ENCODE measurements at places on chromosomes 2 and 18. TPM values are rescaled to one million over a fixed set of nuclear protein-coding genes. Genes with fewer than 3 reads are reported as not detected.
A peak's percentile ranks its signal among the peaks of the same experiment; 100 is the strongest.

DNA sequence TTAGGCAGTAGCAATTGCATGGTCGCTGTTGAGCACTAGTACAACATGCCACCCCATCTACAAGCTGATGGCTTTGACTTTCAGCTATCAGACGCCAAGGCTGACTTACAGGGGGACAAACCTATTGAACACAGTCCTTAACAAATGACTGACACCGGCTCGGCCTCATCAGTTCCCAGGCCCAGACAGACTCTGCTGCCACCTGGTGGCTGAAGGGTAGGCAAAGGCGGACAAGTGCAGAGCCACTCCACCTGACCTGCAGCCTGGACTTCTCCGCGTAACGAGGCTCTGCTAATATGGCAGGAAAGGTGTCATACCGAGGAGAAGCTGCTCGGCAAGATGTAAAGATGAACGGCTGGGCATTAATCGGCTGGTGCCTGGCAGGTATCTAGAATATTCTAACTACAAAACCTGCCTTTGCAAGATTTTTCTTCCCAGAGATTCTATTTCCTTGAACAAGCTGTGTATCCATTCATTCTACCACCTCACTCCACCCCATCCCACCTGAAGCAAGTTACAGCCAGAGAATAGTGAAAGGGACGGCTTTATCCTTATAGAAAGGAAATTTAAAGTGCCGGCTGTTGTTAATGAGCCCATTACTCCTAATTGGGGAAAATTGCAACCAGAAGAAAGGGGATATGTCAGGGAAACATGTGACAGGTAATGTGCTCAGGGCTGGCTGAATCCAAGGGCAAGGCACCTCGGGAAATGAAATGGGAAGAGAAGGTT is 67.4 kb downstream of the STEAP3 start:
- DNase-seq, result peak; percentile 51

DNA sequence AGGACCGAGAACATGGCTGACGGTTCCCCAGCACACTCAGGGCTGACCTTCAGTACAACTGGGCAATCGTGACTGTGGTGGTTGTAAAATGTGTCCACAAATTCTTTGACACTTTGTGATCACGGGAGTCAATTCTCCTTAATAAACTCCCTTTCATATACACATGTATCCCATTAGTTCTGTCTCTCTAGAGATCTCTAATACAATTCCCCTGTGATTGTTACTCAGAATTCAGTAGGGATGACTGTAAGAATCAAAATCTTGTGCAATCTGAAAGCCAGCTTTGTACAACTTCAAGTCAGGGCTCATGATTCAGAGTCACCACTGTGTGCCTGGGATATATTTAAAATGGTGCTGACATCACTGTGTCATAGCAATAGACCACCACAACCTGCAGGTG is 89.5 kb upstream of the LMAN1 start:
- DNase-seq, result no peak

DNA sequence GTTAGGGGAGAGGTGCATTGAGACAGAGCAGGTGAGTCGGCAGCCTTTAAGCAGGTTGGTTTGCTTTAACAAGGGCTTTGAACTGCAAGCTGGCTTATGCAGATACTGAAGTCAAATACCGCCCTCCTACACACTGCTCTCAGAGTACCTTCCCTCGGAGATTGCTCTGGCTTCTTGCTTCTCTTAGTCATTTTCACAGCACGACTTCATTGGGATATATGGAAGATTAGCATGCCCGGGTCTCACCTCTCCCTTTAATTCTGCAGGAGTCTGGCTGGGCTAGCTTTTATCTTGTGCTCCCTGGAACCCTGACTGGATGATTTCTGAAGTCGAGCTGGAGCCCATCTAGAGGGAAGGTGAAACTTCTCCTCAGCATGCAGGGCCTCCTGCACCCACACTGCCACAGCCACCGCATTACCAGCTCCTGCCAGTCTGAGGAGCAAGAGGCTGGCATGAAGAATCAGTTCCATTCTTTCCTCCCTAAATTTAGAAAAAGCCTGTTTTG is 395.5 kb upstream of the HNRNPA3 start:
- DNase-seq, result peak; percentile 5

DNA sequence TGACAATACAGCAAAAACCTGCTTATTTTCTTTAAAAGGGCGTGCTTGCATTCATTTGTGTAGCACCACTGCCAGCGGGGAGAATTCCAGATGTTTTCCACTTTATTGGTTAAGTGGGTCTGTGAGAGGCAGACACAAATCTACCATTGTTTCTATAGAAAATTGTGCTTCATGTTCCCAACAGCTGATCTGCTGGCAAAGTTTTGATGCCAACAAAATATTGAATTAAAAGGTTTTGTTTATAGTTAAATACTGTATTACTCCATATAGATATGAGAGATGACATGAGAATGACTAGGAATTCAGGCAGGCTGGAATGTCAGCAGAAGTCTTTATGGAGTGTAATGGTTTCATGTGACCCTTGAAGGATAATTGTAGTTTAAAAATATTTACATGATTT is 182.7 kb downstream of the MC4R start:
- DNase-seq, result no peak

DNA sequence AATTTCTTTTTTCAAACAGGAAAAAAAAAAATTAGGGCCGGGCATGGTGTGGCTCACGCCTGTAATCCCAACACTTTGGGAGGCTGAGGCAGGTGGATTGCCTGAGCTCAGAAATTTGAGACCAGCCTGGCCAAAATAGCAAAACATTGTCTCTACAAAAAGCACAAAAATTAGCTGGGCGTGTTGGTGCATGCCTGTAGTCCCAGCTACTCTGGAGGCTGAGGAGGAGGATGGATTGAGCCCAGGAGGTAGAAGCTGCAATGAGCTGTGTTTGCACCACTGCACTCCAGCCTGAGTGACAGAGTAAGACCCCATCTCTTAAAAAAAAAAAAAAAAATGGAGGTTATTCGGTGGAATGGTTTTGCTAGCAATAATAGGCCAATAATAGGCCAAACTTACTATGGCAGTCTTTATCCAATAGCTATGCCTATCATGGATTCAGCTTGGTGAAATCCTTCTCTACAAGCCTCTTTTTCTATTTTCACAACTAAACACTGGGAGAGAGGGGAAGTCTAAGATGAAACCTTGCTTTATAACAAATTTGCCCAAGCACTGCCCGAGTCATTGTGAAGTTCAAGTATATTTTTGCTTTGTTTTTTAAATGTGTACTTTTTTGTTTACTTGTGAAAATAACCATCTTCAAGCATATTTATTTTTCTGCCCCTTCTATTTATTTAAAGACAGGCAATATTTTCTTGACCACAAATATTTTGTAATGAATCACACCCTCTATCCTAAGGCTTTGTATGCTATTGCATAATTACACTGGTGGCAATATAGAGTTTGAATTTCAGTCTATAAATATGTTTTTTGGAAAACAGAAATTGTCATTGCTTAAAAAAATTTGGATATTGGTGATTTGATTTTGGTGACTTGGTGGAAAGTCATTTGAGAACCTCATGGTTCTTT is 20.0 kb upstream of the KYNU start:
- no peak for DNase-seq

SULT1C4 gene
- total RNA-seq, result 114 TPM

DNA sequence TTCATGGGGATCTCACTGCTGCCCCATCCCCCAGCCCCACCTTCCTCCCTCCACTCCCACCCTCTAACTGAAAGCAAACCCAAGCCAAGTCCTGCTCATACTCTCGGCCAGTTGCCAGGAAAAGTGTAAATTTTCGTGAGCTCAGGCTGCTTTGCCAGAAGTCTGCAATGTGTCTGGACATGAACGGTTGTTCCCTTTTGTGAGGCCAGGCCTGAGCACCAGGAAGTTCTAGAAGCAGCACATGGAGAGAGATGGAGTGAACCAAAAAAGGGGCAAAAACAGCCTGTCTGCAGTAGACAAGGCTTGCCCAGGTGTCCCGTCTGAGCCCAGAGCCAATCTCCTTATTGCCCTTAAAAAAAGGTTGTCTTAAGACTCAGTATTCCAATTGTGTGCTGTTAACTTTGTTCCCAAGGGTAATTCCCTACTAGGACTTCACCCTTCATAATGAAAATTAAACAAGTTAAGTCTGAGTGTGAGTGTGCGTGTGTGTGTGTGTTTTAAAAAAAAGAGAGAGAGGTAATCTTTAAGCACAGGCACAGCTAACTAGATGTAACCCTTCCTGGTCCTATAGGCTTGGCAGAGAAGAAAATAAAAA is 247.1 kb downstream of the BCL11A start:
- no peak for DNase-seq

SPDYA gene
- 0.13 TPM for total RNA-seq

DNA sequence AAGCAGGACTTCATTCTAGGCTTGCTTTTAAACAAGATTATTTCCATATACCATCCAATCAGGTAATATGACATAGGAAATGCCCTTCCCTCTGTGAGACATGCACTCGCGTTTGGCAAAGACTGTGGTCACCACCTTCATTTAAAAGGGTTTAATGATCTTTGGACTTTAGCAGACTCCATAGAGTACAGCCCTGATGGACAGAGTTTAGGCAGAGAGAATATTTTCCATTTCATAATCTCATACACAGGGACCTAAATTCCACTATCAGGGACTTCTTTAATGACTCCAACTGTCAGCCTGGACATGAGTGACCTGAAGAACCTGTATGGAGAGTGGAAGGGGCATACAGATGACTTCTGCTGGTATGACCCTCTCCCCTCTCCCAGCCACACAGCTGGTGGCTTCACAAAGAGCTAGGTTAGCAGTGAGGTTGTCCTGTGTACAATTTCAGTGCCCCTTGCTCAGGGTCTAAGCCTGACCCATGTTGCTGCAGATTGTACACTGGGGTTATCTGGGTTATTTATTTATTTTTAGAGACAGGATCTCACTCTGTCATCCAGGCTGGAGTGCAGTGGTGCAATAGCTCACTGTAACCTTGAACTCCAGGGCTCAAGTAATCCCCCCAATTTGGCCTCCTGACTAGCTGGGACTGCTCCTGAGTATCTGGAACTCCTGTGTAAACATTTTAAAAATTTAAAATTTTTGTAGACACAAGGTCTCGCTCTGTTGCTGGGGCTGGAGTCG is 59.2 kb downstream of the PTPRM start:
- no peak for DNase-seq

DNA sequence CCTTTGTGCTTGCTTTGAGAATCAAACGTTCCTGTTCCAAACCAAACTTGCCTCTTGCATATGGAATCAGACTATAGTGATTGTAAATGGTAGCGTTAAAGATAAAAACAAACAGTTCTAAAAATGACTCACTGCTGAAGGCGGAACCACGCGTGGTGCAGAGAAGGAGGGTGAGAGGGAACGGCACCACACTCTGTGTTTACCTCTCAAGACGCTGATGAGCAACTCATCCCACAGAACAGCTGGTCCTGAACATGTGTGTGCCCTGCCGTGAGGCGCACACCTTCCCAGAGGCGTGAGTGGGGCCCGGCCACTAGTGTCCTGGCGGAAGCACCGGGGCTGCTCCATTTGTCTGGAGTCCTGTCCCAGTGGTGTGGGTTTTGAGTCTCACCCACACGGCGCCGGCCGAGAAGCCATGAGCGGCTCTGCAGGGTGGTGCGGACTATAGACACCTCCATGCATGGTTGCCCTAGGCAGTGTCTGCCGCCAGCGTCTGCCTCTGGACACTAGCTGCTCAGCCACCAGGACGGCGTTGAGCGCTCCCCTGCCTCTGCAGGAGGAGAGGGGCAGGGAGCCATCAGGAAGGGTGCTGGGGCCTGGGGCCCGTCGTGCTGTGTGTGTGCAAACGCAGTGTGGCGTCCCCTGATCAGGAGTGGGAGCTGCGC is 52.1 kb downstream of the NFATC1 start:
- no peak for DNase-seq

GRCh38 chr18:39846265-39846664 is 2108.8 kb upstream of the PIK3C3 start:
- no peak for DNase-seq

SNTG2 gene
- total RNA-seq, result 0.38 TPM

- no peak for DNase-seq
Measured at GRCh38 chr2:134549104-134549503, 169.7 kb downstream of the TMEM163 start.

RAX gene
- not detected for total RNA-seq

NEUROD1 gene
- total RNA-seq, result not detected

SERPINB13 gene
- total RNA-seq, result not detected

GRCh38 chr2:59288771-59289170 is 1047.6 kb upstream of the FANCL start:
- no peak for DNase-seq

NCKAP1 gene
- total RNA-seq, result 97.3 TPM

ANKAR gene
- total RNA-seq, result 4.6 TPM

Data from dermis microvascular lymphatic vessel endothelial cell (primary cell).